ENCODE measurements at places on chromosomes 2 and 18.

GRCh38 chr2:309148-309953 lies 21.5 kb upstream of the ALKAL2 start:
- no peak for DNase-seq

- DNase-seq = no peak
Measured at GRCh38 chr2:156309167-156309566, 23.4 kb downstream of the NR4A2 start.

DNA sequence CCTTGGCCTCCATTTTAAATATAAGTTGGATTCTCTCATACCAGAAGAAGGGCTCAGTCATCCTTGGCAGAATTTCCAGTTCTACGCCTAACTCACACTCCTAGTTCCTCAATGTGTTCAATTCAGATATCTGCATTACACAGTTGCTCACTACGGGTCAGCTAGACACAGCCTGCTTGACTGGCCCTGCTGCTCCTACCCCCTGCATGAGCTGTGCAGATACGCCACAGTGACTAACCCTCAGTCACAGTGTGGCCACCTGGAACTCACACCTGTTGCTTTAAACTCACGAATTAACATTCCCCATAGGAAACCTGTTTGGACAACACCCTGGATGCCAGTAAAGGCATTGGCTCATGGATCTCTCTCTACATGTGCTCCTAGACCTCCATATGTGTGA lies 429.6 kb downstream of the NCKAP5 start:
- DNase-seq = no peak

DNA sequence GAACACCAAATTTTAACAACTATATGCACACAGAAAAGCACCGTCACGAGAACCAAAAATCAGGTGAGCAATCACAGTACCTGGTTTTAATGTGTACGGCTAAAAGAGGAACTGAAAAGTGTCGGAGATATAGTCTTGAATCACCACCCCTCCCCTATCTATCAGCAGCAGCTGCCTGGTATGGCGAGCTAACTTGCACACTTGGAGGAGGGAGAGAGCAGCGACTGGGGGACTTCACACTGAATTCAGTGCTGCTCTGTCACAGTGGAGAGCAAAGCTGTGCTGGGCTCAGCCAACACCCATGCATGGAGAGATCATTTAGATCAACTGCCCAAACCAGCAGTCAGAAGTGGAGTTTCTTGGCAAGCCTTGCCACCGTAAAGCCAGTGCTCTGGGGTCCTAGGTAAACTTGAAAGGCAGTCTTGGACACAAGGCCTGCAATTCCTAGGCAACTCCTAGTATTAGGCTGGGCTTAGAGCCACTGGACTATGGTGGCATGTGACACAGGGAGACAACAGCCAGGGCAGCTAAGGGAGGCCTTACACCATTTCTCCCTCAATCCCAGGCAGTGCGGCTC lies 89.2 kb upstream of the CD226 start:
- DNase-seq = no peak

DNA sequence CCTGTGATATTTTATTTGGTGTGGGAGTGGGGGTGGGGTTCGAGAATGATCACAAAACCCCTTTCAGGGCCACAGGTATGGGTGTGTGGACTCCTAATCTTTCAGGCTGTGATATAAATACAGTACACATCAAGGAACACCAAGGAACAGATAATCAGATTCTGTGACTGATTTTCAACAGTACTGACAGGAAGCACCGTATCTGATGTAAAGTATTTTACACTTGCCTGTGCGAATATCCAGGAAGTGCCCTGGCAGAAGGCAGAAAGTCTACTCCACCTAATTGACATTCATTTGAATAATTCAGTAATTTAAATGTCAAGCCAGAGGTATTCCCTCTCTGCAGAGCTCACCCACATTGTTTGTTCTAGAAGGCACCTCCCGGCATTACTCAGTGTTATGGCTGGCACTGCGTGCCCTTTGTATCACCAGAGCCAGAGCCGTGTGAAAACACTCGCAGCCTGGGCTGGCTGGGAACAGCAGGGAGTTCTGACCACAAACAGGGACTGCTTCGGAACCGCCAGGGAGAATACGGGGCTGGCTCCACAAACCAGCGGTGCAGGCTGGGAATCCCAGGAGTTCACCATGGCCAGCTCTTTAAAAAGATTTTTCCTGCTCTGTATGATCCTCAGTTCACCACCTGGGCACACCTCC lies 91.8 kb downstream of the ACVR1 start:
- no peak for DNase-seq

DNA sequence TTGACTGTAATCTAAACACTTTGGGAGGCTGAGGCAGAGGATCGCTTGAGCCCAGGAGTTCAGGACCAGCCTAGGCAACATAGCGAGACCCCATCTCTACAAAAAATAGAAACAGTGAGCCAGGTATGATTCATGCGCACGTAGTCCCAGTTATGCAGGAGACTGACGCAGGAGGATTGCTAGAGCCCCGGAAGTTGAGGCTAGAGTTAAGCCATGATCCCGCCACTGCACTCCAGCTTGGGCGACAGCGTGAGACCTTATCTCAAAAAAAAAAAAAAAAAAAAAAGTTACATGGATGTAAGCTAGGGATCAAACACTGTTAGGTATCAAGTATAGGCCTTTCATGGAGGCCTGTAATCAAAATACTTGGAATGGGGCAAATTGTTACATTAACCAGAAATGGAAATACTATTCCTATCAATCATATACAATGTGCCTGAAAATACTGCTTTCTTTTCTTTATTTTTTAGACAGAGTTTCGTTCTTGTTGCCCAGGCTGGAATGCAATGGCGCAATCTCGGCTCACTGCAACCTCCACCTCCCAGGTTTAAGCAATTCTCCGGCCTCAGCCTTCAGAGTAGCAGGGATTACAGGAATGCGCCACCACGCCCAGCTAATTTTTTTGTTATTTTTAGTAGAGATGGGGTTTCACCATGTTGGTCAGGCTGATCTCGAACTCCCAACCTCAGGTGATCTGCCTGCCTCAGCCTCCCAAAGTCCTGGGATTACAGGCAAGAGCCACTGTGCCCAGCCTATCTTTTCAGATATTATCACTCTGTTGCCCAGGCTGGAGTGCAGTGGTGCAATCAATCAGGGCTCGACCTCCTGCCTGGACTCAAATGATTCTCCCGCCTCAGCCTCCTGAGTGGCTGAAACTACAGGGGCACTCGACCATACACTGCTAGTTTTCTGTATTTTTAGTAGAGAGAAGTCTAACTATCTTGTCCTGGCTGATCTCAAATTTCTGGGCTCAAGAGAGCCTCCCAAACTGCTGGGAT lies 27.2 kb downstream of the XPO1 start:
- no peak for DNase-seq

- no peak for DNase-seq
Measured at GRCh38 chr18:57947117-57947516, 96.9 kb upstream of the NEDD4L start.

All from stimulated activated CD4-positive, alpha-beta T cell treated with anti-CD3 and anti-CD28 coated beads, TNF-alpha, amount 100 ng/mL, for 4 hours (primary cell).